ENCODE measurements at places on chromosomes 1 and 21.
A peak's percentile ranks its signal among the peaks of the same experiment; 100 is the strongest.

DNA sequence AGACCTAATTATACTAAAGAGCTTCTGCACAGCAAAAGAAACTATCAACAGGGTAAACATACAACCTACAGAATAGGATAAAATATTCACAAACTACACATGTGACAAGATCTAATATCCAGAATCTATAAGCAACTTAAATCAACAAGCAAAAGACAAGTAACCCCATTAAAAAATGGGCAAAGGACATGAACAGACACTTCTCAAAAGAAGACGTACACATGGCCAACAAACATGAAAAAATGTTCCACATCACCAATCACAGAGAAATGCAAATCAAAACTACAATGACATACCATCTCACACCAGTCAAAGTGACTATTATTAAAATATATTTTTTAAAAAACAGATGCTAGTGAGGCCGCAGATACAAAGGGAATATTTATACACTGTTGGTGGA lies 99.8 kb downstream of the FAF1 start:
- DNase-seq, result no peak

GRCh38 chr1:98049370-98050135 lies 128.7 kb upstream of the DPYD start:
- peak; percentile 37 for DNase-seq

DNA sequence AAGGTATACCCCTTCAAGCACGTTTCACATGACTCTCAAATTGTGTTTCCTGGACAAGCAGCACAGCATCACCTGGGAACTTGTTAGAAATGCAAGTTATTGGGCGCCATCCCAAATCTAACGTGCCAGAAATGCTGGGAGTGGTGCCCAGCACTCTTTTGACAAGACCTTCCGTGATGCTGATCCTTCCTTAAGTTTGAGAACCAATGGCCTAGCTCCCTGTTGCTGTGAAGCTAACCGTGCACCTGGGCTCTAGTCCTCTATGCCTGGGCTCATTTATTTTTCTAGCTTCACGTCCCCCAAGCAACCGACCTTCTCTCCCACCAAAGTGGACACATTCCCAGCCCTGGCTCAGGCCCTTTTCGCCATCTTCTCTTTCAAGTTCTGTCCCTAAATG lies 4.3 kb downstream of the BEST4 start:
- DNase-seq, result no peak

DNA sequence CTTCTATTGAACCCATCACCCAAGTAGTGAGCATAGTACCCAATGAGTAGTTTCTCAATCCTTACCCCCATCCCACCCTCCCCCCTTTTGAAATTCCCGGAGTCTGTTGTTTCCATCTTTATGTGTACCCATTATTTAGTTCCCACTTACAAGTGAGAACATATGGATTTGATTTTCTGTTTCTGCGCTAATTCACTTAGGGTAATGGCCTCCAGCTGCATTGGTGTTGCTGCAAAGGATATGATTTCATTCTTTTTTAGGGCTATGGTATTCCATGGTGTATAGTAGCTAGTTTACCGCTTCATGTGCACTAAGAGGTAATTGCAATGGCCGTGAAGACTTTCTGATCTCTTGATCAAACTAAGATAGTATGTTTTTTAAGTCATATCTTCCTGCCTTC lies 107.5 kb upstream of the SERTAD4 start:
- no peak for DNase-seq

GRCh38 chr1:48552420-48552819 lies 80.4 kb upstream of the SPATA6 start:
- DNase-seq, result no peak

- no peak for DNase-seq
Measured at GRCh38 chr1:82465024-82465423, 664.3 kb downstream of the ADGRL2 start.

GRCh38 chr1:240652549-240652948 lies 40.6 kb upstream of the GREM2 start:
- DNase-seq, result no peak

DNA sequence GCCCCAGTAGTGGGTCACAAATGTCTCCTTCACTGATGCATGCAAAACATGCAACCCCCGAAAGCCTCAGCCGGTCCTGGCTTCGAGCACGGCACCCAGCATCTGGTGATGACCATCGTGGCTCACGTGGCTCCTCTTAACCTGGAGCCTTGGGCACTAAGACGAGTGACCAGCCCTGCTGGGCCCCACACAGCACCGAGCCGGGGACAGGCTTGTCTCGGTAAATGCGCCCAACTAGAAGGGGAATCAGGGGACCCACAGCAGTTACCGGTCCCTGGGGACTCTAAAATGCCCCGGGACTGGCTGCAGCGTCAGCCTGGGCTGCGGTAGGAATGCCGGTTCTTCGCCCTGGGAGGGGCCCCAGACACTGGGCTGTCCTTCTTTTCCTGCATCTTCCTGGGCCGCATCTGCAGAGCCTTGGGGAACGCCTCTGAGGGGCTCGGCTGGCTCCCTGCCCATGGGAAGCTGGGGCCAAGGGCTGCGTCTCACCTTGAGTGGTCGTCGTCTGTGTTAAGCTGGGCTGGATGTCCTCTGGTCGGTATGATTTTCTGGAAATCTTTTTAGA lies 13.1 kb upstream of the TTC34 start:
- no peak for DNase-seq

DNA sequence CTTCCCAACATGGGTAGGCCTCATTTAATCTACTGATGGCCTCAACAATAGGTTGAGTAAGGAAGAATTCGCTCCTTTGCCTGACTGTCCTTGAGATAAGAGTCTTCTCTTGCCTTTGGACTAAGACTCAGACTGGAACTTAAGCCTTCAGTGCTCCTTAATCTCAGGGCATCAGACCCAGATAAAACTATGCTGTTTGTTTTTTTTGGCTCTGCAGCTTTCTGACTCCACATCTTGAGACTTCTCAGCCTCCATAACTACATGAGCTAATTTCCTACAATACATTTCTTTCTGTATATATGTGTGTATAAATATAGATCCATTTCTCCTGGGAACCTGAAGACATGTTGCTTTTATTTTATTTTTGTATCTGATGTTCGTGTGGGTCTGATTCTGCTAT lies 1470.7 kb upstream of the PRMT6 start:
- no peak for DNase-seq

DNA sequence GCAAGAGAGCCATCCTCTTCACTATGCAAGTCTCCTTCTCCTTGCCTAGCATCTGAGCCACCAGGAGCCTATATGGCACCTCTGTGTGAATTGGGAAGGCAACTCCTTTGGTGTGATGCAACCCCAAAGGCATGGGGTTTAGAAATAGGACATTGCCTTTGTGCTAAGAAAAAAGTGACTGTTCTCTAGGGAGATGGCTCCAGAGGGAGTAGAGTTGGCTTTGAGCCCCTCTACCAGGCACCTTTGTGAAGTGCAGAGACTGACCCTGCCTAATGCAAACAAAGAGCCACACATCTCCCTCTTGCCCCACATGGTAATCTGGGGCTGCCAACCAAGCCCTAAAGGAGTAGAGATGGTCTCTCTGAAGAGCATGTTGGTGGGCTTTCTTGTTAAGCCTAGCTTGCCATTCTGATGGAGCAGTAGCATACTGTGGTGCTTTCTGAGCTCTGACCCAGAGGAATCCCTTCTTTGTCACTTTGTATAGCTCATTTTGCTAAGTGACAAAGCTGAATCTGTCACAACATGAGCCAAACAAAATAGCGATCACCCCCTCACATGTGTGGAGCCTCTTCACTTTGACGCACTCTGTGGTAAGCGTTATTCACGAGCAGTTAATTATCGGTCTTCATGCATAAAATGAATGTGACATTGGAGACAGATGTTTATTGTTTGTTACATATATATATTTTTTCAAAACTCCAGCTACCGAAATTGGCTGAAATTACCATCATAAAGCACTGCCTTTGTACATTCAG lies 74.4 kb downstream of the RWDD3 start:
- DNase-seq, result no peak

- DNase-seq, result no peak
Measured at GRCh38 chr1:203402629-203403337, 51.9 kb upstream of the FMOD start.

GRCh38 chr1:183276386-183277080 lies 90.5 kb downstream of the LAMC2 start:
- DNase-seq, result no peak

DNA sequence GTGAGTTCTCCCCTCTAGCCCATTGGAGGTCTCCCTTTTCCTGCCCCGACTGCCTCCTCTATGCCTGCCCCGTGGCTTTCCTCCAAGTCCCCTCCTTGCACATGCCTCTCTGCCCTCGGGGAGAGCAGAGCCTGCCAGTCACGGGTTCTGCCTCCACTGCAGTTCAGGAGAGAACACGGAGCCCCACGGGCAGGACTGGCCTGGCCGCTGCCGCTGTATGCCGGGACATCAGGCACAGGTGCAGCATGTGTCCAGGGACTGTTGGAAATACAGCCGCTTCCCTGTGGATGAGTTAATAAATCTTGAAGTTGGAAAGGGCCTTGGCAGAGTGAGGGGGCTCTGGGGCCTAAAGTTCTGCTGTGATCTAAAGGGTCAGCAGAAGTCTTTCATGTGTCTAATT lies 676.6 kb downstream of the MATN1 start:
- DNase-seq, result no peak

Measured in H7 (cell line).